ENCODE measurements at places on chromosomes 1 and 21.

GRCh38 chr1:114320586-114320985 is 166.9 kb upstream of the SYT6 start:
- no peak for DNase-seq

- no peak for DNase-seq
Measured at GRCh38 chr1:8456308-8456912, 138.5 kb downstream of the SLC45A1 start.

- DNase-seq = no peak
Measured at GRCh38 chr1:79472067-79472656, 465.6 kb upstream of the ADGRL4 start.

- no peak for DNase-seq
Measured at GRCh38 chr1:162360237-162360873, 16.3 kb downstream of the SPATA46 start.

- DNase-seq = no peak
Measured at GRCh38 chr1:158019171-158019868, 25.9 kb downstream of the KIRREL1 start.

- no peak for DNase-seq
Measured at GRCh38 chr21:44424608-44425306, 30.6 kb upstream of the LRRC3 start.

DNA sequence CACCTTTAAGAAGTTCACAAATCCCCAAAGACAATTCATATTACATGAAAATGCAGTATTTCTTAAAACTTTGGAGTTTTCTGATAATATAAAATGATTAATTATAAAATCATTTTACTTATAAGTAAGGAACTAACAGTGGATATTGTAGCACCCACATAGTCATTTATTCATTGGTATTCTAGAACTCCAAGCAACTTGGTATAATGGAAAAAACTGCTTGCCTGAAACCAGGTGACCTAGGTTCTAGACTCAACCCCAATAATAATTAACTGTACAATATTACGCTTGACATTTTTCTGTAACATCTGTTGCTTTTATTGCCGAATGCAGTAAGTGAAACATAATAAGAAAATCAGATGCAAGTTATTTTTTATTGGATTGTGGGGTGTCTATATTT is 2.4 kb downstream of the PLA2G4A start:
- no peak for DNase-seq

GRCh38 chr1:224433701-224434672 is 610 bp downstream of the WDR26 start:
- DNase-seq = peak; percentile 52

GRCh38 chr1:204446413-204447111 is 34.9 kb upstream of the PPP1R15B start:
- DNase-seq = peak; percentile 78

DNA sequence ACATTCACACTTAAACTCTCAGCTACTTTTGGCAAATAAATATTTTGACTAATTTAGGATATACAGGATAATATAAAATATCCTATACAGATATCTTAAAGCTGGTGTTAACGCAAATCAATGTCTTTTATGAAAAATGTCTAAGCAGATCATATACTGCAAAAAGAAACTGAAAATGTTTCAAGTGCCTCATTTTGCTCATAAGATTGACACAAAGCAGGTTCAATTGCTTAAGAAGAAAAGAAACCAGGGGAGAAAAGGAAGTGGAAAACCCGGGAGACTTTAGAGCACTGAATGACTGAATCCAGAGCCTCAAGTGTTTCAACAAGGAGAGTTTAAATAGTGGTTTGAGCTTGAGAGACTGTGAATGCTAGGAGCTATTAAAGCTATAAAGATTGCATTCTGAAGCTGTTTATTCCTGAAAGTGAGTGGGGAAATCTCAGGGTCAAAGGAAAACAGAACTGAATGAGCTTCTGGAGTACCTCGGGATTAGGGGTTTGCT is 1943.0 kb downstream of the MRPL39 start:
- DNase-seq = no peak

- DNase-seq = peak; percentile 50
Measured at GRCh38 chr1:150765296-150765976, at the start of gene CTSS. TSS of gene CTSS (minus strand) at chr1:150765778. CDS start at chr1:150764763, 1,015 bp downstream.

DNA sequence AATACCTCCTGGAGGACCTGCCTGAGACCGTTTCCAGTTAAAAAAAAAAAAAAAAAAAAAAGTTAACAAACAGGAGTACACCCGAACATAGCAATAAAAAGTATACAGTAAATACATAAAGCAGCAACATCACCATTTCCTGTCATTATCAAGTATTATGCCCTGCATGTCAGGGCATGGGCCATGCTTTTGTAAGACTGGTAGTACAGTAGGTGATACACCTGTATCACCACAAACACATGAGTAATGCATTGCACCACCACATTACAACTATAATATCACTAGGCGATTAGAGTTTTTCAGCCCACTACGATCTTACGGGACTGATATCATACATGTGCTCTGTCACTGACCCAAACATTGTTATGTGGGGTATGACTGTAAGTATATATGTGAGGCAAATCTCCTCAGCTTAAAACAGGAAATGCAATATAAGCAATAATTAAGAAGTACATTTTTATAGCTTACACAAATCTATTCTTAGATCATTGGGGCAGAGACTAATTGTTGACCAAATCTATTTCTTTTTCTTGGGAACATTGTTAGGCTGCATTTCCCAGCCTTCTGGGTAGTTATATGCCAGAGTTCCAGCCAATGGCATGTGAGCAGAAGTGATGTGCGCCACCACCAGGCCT is 98.1 kb downstream of the PLD5 start:
- DNase-seq = no peak

DNA sequence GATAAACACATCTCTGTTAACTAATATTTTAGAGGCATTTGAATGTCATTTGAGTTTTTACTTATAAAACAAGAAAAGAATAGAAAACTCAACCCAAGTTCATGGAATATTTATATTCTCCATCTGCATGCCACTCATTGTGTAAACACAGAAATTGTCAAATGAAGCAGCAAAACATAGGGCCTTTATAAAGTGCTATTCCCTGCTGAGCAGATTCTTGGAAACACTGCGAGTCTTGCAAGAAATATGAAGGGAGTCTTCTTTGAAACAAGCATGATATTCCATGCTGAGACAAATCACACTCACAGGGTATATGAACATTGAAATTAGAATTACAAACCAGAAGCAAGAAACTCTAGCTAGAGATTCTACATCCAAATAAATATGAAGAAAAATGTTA is 655.8 kb downstream of the BRINP3 start:
- DNase-seq = no peak

- no peak for DNase-seq
Measured at GRCh38 chr21:46388206-46388880, 64.4 kb downstream of the PCNT start.

DNA sequence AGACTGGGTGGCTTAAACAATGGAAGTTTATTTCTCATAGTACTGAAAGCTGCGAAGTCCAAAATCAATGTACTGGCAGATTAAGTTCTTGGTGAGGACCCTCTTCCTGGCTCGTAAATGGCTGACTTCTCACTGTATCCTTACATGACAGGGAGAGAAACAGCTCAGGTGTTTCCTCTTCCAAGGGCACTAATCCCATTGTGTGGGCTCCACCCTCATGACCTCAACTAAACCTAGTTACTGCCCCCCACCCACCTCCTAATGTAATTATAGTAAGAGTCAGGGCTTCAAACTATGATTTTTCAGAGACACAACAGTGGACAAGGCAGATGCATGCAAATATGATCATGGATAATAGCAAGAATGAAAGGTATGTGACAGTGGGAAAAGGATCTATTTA is 81.2 kb upstream of the HP1BP3 start:
- DNase-seq = no peak

DNA sequence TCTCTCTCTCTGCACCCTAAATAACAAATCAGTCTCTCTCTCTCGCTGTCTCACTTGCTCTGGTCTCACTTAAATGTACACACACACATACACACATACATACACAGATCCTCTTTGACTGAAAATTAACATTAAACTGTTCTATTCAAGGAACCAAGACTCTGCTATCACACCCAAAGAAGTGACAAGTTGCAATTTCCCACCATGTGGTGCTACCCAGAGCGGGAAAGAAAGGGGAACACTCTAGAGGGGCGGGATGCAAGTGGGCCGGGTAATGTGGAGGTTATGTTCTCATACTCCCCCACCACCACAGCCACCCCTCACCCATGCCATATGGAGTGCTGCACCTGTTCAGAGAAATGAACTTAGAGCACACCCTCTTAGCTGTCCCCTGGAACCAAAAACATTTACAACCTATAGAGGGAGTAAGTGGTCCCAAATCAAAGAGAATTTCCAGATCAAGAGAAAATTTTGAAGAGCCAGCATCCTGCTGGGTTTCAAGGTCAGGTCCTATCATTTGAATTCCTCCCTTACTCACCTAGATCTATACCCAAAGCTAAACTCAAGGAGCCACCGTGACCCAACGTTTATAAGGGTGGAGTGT is 319.4 kb downstream of the BRINP2 start:
- no peak for DNase-seq

DNA sequence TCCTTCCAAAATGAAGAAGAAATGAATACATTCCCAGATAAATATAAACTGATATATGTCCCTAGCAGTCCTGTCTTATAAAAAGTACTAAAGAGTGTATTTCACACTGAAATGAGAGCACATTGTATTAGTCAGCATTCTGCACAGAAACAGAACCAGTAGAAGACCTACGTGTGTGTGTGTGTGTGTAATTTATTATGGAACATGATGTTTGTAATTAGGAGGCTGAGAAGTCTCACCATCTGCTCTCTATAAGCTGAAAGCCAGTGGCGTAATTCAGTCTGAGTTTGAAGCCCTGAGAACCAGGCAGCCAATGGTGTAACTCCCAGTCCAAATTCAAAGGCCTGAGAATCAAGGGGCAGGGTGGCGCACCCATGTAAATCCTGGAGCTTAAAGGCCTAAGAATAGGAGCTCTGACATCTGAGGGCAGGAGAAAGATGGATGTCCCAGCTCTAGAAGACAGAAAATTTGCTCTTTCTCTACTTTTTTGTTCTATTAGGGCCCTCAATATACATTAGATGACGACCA is 146.5 kb upstream of the LYPLAL1 start:
- no peak for DNase-seq

DNA sequence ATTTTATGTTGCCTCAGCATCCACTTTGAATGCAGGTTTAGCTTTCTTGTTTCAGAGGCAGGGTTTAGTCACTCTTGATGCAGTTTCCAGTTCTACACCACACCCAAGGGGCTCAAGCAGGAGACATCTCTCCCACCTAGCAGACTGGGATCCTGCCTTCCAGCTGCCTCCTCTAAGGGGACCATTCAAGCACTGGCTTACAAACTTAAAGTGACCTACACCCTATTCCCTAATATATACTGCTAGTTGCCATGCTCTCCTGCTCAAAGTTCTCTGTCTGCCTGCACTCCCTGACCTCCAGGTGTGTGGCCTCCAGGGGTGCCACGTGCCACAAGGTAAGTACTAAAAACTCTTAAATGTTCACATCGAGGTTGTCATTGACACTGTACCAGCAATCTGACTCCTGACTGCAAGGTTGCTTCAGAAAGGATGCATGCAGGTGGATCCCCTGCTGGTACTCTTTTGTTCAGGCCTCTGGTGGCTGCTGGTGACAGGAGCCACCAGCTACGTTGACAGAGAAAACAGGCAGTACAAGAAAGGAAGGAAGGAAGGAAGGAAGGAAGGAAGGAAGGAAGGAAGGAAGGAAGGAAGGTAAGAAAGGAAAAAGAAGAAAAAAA is 185.9 kb downstream of the COQ8A start:
- DNase-seq = no peak

DNA sequence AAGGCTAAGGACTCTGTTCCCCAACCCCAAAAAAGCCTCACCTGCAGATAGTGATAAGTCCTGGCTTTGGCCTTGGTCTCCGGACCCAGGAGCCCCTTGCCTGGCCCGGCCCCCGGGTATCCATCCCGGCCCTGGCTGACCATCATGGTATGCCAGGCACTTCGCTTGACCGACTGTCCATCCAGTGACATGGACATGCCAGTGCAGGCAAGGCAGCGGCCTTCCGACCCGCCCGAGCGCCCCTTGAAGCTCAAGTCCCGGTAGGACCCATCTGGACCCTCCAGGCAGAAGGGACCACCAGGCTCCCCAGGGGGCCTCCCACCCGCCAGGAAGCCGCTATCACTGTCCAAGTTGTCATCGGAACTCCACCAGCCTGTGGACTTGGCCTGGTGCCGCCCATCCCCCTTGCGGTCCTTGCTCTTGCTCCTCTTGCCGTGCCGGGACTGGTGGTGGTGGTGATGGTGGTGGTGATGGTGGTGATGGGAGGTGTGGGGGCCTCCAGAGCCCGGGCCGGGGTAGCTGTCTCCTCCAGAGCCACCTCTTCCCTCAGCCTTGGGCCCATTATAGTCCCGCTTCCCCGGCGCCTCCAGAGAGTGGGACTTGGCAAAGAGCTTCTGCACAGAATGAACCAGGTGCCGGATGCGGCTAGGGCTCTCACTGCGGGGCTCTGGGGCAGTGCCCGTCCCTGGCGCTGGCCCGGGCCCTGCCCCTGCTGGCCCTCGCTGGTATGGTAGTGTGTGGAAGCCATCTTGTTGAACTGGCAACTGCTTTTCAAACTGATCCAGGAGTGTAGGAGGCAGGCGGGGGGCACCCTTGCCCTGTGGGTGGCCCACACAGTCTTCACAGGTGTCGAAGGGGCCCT is 25.0 kb downstream of the DLGAP3 start:
- DNase-seq = no peak

- DNase-seq = no peak
Measured at GRCh38 chr1:182629499-182630096, 25.4 kb upstream of the RGS16 start.

GRCh38 chr1:156495401-156496140 is 5.0 kb downstream of the MEF2D start:
- no peak for DNase-seq

- DNase-seq = no peak
Measured at GRCh38 chr1:28132171-28133167, 44.0 kb downstream of the PTAFR start.

GRCh38 chr1:117581391-117581943 is 24.4 kb upstream of the TENT5C start:
- no peak for DNase-seq

DNA sequence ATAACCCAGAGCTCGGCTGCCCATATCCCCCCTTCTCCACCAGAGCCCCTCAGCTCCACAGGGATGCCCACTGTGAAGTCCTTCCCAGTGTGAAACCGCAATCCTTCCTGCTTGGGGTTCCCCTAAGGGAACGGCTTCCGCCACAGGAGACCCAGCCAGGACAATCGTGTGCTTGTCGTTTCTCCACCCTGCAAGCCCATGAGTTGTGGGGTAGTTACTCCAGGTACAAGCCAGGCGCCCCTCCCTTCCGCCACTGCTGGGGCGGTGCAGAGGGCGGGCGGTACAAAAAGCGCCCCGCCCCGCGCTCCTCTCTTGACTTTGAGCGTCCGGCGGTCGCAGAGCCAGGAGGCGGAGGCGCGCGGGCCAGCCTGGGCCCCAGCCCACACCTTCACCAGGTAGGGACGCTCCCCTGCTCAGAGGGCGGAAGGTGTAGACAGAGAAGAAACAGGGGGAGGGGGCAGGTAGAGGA is at the start of gene TINAGL1:
TSS of gene TINAGL1 (plus strand) at position 315 of the 469 bp plus-strand sequence. CDS start 634 bp downstream, outside the sequence.
- no peak for DNase-seq

DNA sequence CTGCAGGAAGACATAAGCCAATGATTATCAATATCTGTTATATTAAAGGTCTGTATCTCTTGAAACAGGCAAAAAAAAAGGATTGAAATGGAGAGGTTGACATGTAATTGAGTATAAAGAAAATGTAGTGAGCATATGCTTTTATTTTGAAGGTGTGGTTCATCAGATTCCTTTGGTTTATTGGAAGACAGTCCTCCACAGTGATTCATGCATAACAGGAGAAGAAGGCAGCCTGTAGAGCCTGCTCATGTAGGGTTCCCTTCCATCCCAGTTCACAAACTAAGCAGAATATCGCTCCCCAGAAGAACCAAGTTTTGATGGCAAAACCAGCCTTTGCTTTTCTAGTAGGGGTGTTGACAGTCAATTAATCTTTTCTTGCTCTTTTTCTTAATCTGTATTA is 1016.8 kb upstream of the ADGRL4 start:
- DNase-seq = no peak
